ENCODE measurements at places on chromosomes 11 and 22.

DNA sequence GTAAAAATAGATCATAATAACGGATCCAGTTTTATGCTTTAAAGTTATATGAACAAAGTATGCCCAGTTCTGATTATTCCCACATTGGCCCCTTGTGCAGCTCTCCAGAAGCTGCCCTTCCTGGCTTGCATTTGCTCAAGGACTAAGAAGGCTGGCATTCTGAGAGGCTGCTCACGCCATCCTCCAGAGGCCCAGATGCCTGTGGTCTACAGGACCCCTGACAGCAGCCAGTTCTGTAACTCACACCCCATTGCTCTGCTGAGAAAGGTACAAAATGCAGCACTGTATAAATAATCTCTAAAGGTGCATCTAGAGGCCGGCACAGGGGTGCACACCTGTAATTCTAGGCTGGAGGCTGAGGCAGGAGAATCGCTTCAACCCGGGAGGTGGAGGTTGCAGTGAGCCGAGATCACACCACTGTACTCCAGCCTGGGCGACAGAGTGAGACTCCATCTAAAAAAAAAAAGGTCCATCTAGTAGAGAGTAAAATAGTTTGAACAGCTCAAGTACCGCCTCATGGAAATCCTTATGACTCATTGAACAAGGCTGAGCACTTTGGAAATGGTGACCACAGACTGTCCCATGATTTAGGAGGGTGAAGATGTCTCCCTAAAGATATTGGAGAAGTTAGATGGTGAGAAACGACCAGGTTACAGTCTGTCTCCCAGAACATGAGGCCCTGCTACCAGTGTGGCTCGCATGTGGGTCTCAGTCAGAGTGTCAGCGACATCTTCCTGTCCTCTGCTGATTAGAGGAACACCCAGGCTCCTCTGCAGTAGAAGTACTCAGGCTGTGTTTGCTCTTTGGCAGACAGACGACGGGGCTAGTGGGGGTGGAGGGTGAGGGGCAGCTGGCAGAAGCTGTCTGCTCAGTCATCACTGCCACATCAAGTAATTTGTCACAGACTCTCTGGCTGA, 56.3 kb downstream of the KREMEN1 start:
- no peak for DNase-seq

DNA sequence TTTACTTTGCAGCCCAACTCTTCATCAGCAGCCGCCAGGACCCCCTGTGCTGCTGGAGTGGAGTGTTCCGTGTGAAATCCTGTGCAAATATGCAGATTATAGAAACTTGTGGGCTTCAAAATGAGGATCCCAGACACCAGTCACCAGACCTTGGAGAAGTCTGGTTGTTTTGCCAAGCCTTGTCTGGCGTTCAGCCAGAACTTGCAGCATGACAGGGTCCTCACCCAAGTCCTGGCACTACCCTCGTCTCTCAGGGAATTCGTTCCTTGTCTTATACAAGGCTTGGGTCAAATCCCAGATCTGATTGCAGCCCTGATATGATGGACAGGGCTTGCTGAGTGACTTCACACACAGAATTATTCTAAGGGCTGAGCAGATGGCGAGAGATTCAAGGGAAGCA, 18.9 kb downstream of the SHISAL1 start:
- no peak for DNase-seq

DNA sequence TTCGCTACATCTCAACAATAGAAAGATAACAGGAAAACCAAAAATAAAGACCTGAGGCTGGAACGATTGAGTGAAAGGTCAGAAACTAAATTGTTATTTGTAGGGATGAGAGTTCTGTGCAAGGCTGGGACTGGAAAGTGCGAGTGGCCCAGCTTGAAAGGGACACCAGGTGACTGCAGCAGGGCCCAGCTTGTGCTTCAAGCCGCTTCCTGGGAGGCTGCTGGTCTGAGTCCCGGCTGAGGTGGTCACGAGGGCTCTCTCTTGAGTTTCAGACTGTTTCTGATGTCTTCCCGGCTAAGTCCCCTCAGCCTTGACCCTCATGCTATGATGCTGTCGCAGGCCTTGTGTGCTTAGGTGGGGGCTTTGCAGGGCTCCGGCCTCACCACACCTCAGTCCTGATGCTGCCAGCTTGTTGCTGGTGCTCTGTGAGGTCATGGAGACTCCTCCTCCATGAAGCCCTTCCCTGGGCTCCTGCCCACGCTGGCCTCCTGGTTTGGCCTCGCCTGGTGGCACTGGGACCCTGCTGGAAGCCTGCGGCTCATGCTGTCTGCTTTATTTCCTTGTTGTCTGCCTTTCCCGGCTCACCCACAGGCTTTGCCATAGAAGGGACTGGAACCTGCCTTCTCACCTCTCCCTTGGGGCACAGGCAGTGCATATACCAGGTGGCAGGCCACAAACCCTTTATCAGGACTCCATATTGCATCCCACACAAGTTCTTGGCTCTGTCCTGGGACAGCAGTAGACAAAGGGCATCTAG, 4.0 kb downstream of the BANF1 start:
- no peak for DNase-seq

- DNase-seq = no peak
Observed at GRCh38 chr11:102456381-102456780, 3.8 kb upstream of the TMEM123 start.

DNA sequence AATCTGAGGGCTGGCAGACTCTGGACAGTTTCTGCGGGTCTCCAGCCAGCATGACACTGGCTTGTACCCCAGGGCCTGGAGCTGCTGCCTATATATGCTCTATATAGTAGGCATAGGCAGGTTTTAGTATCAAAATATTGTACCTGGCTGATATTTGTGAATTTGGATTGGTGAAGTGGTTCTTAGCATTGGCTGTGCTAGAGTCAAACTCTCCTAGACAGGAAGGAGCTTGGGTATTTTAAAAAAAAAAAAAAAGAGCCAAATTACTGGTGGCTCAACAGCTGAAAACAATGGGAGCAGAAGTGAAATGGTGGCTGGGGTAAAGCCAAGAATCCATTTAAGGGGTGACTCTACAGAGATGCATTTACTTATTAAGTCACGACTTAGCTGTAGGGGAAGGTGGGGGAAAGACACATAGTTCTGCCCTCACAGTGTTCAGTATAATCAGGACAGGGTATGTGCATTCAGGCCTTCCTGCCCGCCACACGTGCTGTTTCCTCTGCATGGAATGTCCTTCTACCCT, 11.0 kb upstream of the MTFP1 start:
- no peak for DNase-seq

DNA sequence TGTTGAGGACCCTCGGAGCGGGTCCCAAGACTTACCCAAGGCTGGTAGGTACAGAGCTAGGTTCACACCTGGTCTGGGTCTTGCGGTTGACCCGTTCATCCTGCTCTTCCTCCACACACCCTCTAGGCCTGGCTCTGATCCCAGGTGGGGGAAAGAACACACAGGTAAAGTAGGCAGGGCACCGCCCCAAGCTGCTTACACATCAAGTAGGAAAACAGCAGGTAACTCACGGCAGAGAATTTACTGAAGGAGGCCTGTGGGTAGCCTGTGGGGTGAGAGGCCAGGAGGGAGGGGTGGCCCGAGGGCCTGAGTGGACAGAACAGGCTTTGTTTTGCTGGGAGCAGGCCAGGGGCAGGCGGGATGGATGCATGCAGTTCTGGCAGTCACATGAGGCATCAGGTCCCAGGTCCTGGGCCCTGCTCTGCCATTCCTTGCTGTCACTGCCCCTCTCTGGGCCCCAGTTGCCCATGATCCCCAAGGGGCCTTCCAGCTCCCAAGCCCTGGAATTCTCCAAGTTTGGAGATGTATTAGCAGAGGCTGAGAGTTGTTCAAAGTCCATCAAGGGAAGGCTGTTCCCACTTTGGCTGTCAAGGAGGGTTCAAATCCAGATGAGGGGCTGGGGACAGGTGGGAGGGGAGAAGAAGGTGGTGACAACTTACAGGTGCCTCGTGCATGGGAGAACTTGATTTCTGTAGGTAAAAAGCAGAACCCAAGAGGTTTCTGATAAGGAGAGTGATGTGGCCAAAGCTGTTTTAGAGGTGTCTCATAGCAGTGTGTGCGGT, 5.7 kb downstream of the TSKU start:
- no peak for DNase-seq

- DNase-seq = no peak
Observed at GRCh38 chr22:35098921-35099320, 33.0 kb downstream of the ISX start.

All from CD8-positive, alpha-beta memory T cell (primary cell).